ENCODE measurements at places on chromosomes 7 and 10.

- no peak for DNase-seq
Observed at GRCh38 chr10:79070081-79070605, 1.4 kb downstream of the ZMIZ1 start.

DNA sequence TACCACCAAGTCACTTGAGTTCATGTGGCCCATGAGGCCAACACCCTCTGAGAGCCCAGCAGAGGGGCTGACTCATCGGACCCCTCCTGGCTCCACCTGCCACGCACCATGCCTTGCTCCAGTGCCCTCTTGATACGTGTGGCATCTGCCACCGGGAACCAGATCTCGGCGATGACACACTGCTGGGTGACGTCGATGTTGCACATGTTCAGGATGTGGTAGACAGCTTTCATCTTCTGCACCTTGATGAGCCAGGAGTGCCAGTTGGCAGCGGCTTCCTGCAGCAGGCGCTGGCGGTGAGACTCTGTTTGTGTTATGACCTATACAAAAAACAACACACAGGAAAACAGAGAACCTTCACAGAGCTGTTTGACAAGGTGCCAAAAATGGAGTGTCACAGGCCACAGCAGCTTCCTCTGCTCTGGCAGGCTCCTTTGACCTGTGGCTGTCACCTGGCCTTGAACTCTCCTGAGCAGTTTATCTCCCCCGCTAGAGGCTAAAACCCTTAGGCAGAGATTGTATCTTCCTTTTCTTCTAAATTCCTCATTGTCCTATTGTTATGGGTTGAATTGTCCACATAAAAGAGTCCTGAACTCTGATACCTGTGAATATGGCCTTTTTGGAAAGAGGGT is 45.2 kb upstream of the TMEM213 start:
- no peak for DNase-seq

DNA sequence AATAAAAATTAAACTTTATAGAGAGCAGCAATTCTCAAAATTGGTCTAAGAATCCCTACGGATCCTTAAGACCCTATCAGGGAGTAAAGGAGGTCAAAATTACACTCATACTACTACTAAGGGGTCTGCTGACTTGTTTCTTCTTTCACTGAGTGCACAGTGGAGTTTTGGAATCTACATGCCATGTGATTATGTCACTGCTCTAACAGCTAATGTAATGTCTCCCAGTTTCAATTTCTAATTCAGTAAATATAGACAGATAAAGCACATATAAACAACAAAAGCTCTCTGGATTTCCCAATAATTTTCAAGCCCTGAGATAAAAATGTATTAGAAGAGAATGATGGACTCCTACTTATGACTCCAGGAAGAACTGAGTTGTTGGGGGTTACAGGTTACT is 74.6 kb downstream of the WAPL start:
- no peak for DNase-seq

DNA sequence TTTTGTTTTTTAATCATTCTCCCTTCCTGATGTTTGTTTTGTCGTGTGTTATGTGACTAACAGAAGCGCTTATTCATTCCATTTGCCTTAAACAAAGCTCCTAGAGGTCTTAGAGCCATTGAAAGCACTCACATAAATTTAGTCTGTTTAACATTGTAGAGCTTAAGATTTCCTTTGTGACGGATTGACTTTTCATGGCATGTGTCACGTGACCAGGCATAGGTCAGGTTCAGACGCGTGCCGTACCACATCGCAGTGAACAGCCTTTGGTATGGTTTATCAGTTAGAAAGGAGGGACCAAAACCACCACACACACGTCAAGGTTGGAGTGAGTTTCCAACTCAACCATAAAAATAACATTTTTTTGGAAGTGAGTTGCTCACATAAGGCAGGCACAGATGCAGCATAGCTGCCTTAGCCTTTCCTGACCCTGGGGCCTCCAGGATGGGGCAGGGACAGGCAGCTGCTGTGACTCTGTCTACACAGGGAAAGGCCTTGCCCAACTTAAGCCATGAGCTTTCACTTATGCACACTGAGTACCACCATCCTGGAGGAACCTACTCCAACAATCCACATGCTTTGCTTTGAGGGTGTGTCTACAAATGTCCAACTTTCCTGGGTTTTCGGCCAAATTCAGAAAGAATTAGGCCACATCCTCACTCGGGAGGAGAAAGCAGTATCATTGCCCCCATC is 55.5 kb downstream of the WDFY4 start:
- DNase-seq = no peak

DNA sequence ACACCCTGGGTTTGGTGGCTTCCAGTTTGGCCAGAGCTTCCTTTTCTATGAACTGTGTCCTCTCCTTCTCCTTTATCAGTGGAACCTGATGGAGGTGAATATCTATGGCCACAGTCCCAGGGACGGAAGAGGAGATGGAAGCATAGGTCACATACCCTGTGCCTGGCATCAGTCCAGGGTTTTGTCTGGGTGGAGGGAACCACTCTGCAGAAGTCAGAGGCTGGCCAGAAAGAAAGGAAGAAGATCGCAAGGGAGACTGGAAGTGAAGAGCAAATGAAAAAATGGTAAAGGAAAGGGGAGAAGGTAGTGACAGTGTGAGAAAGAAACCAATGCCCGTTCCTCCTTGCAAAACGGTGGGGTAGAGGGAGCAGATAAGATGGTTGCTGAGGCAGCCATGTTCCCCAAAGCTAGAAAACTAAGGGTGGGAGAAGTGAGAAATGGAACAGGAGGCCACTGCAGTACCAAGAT is 77.9 kb upstream of the HECW1 start:
- DNase-seq = no peak

DNA sequence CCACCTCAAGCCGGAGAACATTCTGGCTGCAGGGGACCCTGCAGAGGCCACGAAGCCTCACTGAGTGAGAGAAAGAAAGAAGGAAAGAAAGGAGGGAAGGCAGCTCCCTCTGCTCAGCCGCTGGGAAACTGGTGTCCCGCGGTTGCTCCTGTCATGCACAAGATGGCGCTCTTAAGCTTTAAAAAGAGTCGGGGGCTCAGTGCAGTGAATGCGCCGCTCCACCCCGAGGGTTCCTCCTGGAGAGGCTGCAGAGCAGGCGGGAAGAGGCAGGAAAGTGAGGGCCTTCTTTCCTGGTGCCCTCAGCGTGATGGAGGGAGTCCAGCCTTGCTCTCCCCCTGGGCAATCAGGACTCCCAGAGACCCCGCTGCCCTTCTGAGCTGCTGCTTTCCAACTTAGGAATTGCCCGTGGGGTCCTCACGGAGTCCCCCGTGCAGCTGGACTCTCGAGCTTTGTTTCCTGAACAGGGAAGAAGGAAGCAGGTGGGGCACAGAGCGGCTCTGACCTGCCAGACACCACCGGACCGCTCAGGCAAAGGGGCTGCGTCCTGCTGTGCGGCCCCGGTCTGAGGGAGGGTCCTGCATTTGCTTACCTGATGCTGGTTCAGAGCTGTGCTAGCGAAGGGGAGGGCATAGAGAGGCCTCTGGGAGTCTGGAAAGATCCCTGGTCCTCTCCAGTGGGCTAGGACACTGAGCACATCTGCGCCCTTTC is 141.9 kb upstream of the MKI67 start:
- no peak for DNase-seq

DNA sequence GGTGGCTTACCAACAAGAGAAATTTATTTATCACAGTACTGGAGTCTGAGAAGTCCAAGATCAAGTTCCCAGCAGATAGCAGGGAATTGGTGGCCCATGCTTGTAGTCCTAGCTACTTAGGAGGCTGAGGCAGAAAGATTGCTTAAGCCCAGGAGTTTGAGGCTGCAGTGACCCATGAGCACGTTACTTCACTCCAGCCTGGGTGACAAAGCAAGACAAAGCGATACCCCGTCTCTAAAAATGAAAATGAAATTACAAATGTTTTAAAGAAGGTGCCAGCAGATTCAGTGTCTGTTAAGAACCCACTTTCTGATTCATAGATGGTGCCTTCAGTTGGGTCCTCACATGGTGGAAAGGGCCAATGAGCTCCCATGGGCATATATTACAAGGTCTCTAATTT is 20.6 kb upstream of the ARHGAP12 start:
- DNase-seq = no peak

DNA sequence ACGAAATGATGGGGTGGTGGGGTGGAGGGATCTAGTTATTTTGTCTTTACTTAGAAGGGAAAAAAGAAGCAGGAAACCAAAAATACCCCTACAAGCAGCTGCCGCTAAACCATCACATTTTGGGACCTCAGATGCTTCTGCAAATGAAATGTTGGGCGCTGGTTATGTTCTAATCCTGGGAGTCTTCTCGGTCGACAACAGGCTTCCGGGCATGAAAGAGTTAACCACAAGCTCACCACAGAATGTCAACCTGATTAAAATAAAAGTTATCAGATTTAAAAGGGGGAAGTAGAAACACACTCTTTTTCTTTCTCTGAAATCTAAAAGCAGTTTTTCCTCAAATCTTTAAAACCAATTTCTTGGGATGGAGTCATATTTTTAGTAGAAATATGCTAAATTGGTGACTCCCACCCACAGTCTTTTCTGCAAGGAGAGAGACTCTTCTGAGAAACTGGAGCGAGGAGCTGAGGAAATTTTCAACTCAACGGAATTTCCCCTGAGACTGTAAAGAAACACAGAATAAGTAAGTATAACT is 16.8 kb downstream of the IL2RA start:
- no peak for DNase-seq

DNA sequence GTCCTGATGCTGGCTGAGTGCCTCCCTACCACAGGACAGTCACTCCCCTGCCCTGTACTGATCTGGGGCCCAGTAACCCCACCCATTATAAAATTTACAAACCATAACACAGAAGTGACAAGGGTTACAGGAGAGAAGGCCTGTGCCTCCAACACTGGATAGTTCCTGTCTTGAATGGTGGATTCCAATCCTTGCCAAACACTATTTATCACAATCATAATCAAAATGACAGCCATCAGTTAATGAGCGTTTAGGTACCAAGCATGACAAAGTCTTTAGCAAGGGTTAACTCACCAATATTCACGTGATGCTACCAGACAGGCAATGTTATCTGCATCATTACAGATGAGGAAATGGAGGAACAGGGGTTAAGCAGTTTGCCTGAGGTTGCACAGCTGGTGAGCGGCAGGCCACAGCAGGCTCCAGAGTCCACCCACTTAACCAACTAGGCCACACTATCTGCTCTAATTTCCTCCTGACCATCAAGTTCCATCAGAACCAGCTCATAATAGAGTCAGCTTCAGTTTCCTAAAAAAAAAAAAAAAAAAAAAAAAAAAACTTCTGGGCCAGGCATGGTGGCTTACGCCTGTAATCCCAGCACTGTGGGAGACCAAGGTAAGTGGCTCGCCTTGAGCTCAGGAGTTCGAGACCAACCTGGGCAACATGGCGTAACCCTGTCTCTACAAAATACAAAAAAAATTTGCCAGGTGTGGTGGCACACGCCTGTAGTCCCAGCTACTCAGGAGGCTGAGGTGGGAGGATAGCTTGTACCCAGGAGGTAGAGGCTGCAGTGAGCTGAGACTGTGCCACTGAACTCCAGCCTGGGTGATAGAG is 14.2 kb downstream of the PDLIM1 start:
- DNase-seq = no peak

DNA sequence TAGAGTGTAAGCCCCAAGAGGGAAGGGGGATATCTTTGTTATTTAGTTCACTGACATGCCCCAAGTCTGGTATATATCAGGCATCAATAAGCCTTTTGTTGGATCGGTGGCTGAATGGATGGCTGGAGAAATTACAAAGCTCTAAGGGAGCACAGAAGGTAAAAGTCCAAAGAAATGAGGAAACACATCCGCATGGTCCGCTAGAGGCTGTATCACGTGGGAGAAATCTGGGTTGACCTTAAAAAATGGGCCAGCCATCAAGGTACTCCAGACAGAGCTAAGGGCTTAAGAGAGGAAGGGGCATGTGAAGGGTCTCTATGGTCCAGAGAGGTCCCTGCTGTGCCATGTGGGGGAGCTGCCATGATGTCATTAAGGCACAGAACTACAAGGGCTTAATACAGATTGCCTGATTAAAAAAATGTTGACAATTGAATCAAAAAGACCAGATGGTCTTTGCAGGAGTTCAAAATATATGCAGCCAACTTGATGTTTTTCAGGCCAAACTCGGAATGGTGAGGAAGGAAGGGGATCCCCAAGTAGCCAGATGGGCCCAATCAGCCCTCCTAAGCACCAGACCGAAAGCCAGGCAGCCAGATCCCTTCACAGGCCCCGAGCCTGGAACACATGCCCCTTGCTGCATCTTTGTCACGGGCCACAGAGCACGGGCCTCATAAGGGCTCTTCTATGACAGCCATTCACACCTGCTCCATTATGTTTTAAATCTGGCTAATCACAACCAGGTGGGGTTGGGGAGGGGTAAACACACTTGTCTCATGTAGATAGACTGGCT is 31.9 kb downstream of the SCRN1 start:
- DNase-seq = no peak

GRCh38 chr10:50614444-50615137 is 9.2 kb downstream of the SGMS1 start:
- DNase-seq = peak; percentile 76

DNA sequence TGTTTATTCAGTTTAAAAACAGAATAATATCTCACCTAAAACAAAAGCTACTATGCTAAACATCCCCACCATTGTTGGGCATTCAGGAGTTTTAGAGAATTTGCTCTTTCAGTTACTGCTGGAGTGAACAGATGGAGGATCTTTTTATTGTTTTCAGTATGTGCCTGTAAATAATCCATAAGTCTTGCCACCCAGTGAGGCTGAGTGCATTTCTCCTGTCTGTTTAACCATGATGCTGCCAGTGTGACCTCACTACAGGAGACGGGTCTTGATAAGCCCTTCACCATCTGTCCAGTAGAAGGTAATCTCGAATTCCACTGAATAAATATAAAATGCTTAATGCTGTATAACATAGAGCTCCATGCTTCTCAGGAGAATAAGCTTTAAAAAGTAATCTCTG is 430.9 kb downstream of the POM121L12 start:
- no peak for DNase-seq

DNA sequence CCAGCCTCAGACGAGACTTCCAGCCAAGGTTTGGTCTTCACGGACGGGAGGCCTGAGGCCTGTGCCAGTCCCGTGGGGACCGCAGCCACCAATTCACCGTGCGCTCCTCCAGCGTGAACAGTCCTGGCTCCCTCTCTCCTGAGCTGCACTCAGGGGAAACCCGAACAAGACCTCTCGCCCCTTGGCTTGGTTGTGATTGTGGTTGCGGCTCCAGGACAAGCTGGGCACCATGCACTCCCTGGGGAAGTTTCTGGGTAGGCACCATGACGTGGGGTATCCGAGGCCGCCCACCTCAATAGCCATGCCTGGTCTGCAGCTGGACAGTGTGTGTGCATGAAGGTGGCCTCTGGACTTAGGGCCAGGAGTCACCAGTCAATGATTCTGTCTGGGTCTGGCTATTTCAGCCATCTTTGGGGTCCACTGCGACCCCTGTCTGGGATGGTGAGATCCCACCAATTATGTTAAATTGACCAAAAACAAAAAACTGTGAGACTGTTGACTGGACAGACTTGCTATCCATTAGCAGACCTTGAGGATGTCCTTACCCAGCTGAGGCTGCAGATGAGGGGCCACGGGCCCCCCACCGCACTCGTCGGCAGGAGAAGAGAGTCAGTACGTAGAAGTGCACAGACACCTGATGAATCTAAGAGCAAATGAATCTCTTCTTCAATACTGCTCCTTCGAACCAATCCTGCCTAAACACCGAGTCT is 33.5 kb upstream of the EN2 start:
- no peak for DNase-seq

Data from hematopoietic multipotent progenitor cell treated with erythropoietin and hydrocortisone succinate and interleukin-3 and kit ligand, for 17 days (in vitro differentiated cells).